ENCODE measurements at places on chromosomes 2 and 18.

GRCh38 chr2:27795868-27796277, 24.4 kb downstream of the MRPL33 start:
- DNase-seq: no peak

DNA sequence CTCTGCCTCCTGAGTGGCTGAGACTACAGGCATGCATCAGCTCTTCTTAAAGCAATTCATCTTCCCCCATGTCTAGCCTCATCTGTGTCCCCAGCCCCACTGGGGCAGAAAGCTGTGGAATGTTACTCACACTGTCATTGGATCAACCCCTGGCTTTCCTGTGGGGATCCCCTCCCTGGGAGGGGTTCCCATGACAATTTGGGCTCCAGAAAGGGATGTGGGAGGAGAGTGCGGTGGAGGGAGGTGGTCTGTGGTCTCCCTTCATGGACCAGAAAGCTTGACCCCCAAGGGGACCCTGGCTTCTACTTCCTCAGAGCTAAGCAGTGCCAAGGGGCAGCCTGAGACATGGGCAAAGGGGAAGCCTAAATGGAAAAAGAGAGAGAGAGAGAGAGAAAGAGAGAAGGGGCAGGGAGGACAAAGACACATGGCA, 1.3 kb downstream of the NGEF start:
- DNase-seq: no peak

DNA sequence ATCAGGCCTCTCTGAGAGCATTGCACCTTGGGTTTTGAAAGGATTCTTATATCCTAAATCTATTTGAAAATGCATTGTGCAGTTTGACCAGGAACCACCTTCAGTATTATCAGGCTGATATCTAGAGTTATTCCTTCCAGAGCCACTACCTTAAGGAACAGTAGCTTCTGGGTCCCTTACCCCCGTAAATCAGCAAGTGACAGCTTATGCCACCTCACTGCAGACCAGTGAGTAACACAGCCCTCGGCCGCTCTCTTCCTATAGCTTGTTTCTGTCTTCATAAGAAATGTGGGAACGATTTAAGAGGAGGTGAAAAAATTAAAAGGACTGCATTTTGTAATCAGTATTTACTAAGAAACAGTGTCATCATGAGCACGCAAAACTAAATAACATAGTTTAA, 584.2 kb downstream of the GALR1 start:
- no peak for DNase-seq

- no peak for DNase-seq
These were observed 26.8 kb upstream of the HAAO start for GRCh38 chr2:42819160-42819559.

DNA sequence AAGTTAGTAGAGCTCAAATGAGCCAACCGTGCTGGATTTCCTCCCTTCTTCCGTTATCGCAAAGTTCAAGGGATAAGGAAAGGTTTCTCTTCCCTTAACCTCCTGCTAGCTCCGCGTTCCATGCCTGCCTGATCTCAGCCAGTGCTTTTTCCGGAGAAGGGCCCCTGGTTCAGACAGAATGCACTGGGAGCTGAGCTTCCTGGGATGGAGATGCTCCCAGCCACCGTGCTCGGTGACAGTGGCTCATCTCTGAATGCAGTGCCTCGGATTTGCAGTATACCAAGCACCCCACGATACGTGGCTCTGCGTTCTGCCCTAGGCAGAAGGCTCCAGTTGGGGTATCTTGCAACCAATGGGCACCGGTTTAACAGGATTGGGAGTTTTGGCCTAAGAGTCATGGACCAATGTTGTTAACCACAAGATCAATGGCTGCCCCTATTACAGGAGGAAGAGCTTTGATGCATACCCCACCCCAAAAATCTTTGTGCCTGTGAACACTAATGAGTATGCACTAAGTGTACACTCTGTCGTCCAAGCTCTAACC, 876 bp downstream of the CNTNAP5 start:
- no peak for DNase-seq

GRCh38 chr2:136395582-136395981, 277.6 kb upstream of the CXCR4 start:
- DNase-seq: no peak

DNA sequence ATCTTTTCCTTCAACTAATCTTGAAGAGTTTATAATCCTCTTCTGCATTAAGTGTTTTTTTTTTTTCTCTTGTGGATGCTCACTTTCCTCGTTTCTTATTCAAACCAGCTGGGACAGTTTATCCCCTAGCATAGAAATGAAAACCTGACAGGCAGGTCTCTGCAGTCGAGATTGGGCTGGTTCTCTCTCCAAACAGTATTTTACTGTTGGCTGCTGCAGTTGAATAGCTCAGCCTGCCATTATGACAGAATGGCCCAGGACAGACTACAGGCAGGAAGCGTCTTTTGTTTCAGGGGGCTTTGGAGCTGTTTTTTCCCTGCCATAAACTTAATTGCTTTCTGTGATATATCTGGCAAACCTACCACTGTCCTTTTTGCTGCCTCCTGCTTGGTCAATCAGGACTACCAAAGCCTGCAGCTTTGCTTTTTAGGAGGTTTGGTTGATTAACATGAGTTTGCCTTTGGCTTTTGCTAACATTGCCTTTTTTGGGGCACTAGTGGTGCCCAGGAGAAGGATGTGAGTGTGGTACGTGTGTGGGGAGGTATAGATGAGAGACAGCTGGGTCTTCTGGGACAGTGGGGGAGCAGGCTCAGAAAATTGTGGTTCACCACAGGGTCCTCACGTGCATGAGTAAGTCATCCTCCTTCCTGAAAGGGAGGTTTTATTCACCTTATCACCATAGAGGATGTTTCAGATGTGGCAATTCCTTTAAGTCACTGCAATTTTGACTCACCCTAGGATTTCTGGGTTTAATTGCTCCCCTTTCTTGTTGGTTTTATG, 128.7 kb downstream of the LYPD6B start:
- no peak for DNase-seq

DNA sequence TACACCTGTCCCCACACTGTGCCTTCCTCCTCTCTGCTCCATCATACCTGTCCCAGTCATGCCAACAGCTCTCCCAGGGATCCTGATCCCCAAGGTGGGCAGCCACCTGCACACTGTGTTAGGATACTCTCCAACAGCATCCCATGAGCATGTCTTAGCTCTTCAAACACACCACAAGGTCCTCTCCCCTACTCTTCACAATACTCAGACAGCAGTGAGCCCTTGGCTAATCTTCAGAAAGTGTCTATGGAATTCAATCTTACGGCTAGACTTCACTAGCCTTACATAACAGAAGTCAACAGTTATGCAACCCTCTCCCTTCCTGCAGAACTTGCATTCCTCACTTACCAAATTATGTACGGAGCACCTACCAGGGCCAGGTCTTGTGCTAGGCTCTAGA, 79.9 kb downstream of the MYO5B start:
- no peak for DNase-seq

DNA sequence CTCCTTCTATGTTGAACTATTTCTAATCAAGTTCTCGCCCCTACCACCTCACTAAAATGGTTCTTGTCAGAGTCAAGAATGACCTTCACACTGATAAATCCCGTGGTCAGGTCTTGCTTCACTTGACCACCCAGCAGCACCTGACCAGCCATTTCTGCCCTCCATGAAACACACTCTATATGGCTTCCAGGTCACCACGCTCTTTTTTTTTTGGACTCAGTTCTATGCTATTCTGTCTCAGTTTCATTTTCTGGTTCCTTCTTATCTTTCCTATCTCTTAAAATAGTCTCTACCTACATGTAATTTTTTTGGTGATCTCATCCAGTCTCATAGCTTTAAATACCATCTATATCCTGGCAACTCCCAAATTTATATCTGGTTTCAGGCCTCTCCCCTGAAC, 11.4 kb downstream of the EIF2AK3 start:
- DNase-seq: no peak

DNA sequence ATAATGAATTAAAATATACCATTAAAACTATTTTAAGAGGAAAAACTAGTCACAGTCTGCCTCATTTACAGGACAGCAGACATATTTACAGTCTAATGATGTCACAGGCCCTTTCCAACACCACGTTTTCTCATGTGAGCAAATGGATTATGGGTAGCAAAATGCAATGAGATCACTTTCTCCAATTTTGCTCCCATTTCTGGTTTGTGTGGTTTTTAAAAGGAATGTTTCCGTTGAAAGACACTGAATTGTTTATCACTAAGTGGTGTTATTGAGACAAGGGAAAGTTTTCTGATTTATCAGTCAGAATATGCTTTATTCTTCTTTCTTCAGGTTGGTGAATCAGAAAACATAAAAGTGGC, 11.4 kb upstream of the NR4A2 start:
- DNase-seq: no peak

- no peak for DNase-seq
These were observed 49.0 kb downstream of the SNED1 start for GRCh38 chr2:241047253-241048010.

- no peak for DNase-seq
These were observed 79.5 kb upstream of the SLC8A1 start for GRCh38 chr2:40531359-40531758.

DNA sequence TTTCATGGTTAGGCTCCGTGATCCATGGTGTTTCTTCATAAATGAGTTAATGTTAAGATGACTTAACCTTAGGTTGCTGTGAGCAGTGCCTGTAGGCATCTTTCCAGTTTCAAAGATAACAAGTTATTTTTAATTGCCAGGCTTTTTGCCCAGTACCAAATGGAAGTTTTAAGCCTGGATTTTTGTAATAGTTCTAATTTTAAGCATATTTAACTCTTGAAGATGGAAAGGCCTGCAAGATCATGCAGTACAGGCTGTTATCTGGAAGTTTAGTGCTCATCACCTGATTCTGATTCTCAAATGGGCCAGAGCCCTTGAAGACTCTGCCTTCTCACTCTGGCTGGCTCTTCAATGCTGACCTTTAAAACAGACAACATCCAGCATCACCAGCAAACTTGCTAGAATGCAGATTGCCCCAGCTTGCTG, 141.3 kb downstream of the NCK2 start:
- DNase-seq: no peak

GRCh38 chr2:58539973-58540372, 298.8 kb upstream of the FANCL start:
- DNase-seq: no peak

GRCh38 chr2:96962567-96963203, 23.7 kb downstream of the FAM178B start:
- no peak for DNase-seq

GRCh38 chr18:12253027-12253426, 1.1 kb upstream of the CIDEA start:
- no peak for DNase-seq

GRCh38 chr2:140863713-140864112, 1267.1 kb downstream of the LRP1B start:
- peak; percentile 29 for DNase-seq

DNA sequence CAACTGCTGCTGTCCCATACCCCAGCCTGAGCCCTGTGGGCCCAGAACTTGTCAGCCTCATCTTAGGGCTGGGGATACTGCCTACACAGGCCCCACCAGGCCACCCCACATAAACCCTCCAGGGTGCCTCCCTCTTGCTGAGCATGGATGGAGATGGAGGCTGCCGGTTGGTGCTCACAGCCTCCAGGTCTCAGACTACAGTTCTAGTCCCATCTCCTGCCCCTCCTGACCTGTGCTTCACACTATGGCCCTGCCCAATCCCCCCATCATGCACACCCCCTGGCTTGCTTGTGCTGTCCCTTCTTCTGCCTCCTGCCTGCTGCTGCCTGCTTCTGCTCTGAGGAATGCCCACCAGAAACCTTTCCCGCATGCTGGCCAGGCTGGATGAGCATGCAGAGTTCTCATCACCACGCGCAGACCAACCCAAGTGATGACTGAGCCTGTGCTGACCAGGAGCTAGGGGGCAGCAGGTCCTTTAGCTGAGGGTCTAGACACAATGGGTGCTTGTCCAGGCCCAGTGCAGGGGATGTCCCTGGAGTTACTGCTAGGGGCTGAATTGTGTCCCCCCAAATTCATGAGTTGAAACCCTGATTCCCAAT, 138.4 kb upstream of the HS6ST1 start:
- no peak for DNase-seq

- DNase-seq: no peak
These were observed 37.8 kb downstream of the FIGN start for GRCh38 chr2:163697846-163698637.

GRCh38 chr18:6600667-6601167, 128.8 kb upstream of the ARHGAP28 start:
- DNase-seq: peak; percentile 52

DNA sequence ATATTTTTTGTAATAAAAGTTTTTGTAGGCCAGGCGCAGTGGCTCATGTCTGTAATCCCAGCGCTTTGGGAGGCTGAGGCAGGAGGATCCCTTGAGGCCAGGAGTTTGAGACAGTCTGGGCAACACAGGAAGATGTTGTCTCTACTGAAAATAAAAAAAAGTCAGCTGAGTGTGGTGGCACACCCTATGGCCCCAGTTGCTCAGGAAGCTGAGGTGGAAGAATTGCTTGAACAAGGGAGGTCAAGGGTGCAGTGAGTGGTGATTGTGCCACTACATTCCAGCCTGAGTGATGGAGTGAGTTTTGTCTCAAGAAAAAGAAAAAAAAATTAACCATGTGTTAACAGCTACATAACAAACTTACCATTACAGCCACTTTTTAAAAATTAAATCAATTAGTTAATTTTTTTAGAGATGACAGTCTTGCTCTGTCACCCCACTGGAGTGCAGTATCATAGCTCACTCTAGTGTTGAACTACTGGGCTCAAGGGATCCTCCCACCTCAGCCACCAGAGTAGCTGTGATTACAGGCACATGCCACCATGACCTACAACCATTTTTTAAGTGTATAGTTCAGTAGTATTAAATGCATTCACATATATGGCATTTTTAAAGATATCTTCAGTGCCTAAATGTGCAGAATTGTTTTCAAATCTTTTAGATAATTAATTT, 67.2 kb upstream of the ACYP2 start:
- DNase-seq: no peak

DNA sequence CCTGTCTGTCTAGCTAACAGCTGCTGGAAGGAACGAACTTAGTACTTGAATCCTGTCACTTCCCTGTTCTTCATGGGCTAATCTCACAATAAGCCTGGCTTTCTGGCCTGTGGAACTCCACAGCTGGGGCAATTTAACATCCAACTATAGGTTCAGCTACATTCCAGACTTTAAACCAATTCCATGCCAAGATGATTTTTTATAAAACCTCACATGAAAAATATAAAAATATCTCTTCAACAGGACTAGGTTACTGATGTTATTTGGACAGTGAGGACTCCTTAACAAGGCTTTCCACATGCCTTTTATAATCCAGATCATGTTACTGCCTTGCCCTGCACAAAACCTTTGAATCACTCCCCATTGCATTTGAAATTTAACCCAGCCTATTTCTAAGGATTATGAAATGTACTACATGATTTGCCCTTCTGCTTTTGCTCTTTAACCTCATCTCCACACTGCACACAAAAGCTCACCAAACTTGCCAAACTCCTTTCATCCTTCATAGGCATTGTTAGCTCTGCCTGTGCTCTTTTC, 863.2 kb upstream of the CHAC2 start:
- DNase-seq: peak; percentile 27

DNA sequence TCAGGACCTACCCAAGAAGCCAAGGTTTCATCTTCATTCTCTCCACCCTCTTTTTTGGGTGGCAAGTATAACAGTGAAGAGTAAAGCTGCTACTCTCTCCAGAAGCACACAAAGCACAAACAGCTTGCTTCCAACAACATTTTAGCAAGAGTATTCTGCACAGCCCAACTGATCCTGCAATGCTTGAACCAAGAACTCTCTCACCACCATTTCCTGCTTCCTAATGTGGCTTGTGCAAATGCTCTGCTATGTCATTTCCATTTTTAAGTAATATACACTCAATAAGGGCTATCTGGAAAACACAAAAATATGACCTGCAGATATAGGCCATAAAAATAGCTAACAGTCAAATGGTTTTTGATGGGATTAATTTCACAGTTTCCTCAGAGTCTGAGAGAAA, 24.1 kb upstream of the IHH start:
- no peak for DNase-seq
